ENCODE measurements at places on chromosomes 12 and 14.

GRCh38 chr14:101727611-101728366 lies 33.7 kb upstream of the PPP2R5C start:
- DNase-seq: no peak

DNA sequence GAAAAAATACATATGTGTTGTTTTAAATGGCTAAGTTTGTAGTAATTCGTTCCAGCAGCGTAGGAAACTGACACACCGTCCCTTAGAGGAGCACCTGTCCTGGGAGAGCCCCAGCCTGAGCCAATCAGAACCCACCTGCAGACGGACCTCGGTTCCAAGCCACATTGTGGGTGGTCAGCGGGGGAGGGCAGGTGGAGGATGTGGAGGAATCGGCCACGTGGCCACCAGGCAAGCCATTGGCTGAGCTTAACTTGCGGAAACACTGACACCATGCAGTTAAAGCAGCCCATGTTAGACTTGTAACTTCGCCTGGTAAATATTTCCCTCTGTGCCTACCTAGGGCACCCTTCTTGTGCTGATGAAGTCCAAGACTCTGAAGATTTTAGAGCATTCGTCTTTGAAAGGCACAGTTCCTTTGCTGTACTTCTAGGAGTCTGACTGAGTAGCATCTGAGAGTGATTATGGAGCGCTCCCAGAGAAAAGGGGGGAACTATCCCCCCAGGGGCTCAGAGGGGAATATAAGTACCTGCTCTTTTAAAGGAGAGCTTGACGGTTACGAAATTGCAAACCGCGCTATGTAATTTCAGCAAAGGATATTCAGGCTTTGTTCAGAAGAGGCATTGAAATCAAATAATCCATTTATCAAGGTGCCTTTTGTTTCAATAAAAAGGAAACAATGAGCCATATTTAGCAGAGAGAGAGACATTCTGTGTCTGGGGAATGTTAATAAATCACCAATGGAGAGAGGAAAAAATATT lies 135.7 kb downstream of the TMEM132C start:
- no peak for DNase-seq

GRCh38 chr14:67553547-67553946 lies 20.5 kb downstream of the PLEKHH1 start:
- DNase-seq: no peak

- no peak for DNase-seq
Observed at GRCh38 chr14:20419419-20419818, 6.1 kb upstream of the TEP1 start.

GRCh38 chr14:54148251-54148650 lies 191.6 kb upstream of the BMP4 start:
- no peak for DNase-seq

GRCh38 chr14:64580467-64580866 lies 30.7 kb downstream of the PPP1R36 start:
- no peak for DNase-seq

GRCh38 chr12:8045952-8046944 lies 13.7 kb downstream of the FOXJ2 start:
- DNase-seq: peak; percentile 80

DNA sequence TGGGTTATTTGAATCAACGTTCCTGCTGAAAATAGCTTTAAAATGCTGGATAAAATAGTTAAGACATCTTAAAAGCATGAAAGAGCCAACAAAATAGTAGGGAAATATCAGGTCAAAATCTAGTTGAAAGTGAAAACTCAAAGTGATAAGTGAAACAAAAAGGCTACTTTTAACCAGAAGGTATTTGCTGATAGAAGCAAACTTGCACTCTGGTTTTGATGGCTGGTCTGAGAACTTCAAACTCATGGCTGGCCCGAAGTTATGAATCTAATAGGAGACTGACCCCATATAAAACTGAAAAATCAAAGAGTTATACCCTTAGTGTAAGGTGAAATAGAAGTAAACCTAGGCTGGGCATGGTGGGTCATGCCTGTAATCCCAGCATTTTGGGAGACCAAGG lies 66.3 kb upstream of the HOXC13 start:
- no peak for DNase-seq

DNA sequence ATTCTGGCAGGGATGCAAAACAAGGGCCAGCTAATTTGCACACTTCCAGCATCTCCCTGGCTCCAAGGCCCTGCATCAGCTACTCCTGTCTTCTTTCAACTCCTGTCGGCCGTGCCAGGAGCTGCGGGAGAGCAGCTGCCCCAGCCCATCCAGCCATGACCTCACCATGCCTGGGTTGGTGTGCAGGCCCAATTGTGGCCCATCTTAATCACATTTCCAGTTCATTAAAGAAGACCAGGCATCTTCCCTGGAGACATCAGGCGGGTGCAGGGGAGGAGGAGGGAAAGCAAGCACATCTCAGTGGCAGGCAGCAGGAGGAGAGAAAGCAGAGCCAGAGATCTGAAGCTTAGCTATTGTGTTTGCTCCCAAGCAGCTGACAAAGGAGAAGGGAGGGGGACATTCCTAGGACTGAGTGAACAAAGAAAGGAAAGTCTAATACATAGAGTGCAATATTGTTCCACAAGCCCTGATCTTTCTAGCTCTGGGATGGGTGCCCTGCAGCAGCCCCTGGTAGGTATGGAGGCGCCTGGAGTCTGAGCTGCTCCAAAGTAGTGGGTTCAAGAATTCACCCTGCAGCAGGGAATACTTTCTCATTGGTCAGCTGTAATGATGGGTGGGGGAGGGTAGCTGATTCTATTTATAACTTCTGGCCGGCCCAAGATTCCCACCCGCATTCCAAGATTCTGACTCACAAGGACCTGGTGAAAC lies 40.1 kb downstream of the VWF start:
- no peak for DNase-seq

DNA sequence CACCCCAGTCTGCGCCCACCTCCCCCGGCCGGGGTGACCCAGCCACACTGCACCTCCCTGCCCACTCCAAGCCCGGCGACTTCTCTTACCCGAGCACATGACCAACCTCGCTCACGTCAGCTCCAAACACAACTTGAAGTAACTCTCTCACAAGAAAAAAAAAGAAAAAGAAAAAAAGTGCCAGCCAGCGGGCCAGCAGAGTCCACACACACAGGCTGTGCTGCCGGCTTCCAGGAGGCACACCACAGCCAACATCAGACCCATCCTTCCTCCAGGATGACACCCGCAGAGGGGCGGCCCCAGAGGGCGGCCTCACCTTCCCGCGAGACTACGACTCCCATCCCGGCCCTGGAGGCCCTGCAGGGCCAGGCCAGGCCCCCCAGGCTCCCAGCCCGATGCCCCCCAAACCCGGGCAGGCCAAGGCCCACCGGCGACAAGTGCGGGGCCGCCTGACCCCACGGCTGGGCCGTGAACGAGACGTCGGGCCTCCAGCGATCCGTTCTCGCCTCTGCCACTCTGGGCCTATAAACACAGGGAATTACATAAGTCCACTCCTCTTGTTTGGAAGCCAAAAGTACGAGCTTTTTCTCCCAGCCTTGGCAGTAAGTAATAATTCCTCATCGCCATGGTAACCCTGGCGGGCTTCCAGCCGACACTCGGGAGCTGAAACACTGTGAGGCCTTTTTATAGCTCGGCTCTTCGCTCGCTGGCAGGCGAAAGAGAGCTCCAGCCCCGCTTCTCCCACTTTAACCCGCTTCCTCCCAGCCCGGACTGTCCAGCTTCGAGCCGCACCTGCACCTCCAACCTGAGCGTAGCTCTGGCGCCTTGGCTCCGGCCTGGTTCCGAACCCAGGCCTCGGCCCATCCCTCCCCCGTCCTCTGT lies 49.1 kb downstream of the NCOR2 start:
- no peak for DNase-seq

DNA sequence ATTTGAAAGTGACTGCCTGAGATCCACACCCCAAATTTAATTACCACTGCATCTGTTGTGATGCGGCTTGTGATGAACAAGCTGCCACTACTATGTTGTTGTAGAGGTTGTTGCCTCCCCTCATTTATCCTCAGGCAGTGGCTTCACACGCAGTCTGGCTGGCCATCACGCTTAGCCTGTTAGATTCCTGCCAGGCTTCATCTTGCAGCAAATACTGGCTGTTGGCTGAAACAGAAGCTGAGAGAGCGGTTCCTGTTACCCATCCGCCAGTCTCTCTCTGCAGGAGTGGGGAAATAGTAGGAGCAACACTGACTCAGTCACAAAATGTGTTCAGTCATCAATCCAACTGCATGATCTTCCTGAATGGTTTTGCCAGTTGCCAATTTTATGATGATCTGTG lies 934.4 kb downstream of the FLRT2 start:
- DNase-seq: no peak

- no peak for DNase-seq
Observed at GRCh38 chr14:104368751-104369100, 210.8 kb upstream of the C14orf180 start.

DNA sequence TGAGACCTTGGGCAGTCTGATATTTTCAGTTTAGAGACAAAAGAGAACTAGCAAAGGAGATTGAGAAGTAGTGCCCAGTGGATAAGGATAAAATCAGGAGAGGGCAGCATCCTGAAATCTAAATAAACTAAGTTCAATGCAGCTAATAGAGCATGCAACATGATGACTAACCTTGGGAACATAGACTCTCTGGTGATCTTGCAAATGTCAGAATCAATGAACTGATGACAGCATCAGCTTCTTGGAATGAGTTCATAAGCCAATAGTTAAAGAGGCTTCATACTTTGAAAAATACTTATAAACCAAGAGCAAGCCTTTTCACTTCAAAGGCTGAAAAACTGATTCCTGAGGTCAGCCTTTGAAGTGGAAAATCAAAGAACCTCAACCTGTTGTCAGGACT lies 8.2 kb downstream of the TAS2R19 start:
- no peak for DNase-seq

DNA sequence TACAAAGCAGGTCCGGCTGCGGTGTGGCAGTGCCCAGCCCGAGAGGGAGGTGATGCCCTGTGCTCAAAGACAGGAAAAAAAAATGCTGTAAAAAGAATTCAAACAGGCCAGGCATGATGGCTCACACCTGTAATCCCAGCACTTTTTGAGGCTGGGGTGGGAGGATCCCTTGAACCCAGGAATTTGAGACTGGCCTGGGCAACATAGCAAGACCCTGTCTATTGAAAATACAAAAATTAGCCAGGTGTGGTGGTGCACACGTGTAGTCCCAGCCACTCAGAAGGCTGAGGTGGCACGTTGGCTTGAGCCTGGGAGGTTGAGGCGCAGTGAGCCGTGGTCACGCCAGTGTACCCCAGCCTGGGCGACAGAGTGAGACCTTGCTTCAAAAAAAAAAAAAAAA lies 26.4 kb downstream of the DNAH10 start:
- no peak for DNase-seq

DNA sequence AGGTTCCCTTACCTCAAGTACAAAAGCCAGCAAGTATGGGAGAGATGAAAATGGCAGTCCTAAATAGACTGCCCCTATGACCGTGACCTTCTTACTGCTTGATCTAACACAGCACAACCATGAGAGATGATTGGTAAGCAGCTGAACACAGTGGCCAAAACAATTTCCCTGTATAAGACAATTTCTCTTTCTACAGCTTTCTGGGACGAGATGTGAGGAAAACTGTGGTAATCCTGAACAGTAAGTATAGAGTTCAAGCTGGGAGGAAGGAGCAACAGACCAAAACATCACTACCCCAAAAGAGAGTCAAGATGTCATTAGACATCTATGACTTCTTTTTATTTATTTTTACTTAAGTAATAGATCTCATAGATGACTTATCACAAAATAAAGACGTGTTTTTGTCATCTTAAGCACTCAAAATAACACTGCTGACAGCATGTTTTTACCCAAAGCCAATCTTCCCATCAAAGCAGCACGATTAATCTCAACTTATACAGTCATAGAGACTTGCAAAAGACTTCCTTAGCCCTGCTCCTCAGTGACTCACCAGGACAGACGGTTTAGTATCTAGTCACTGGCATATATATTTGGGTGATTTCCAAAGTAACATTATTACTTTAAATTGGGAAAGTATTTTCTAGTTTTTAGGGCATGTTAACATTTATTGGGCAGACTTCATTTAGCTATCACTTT lies 3.7 kb downstream of the TMEM52B start:
- DNase-seq: no peak

GRCh38 chr12:50059440-50060119 lies 2.2 kb downstream of the ASIC1 start:
- DNase-seq: peak; percentile 40

- DNase-seq: no peak
Observed at GRCh38 chr14:68926236-68926635, 52.9 kb downstream of the ACTN1 start.

Measured in activated CD4-positive, alpha-beta T cell treated with anti-CD3 and anti-CD28 coated beads, Interleukin-2, Interleukin-4, amounts not matched to agents 100 ng/mL and 50 ng/mL, durations not matched to agents 16 hours and 8 hours (primary cell).